ENCODE measurements at places on chromosomes 4 and X. TPM values are rescaled to one million over a fixed set of nuclear protein-coding genes. Genes with fewer than 3 reads are reported as not detected.

DNA sequence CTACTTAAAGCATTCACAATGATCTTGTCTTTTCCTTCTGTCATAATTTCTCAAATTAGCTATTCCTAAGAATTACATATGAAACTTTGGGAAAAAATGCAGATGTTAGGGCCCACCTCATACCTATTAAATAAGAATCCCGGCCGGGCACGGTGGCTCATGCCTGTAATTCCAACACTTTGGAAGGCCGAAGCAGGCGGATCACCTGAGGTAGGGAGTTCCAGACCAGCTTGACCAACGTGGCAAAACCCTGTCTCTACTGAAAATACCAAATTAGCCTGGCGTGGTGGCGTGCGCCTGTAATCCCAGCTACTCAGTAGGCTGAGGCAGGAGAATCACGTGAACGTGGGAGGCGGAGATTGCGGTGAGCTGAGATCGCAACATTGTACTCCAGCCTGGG lies 158.4 kb upstream of the TLL1 start:
- no peaks in the 10 kb centered on the region for H3K36me3 ChIP-seq
- H3K4me1 ChIP-seq, result no peaks in the 10 kb centered on the region
- H3K27me3 ChIP-seq, result no peaks in the 10 kb centered on the region
- no peak overlapping the region for H3K4me3 ChIP-seq

DNA sequence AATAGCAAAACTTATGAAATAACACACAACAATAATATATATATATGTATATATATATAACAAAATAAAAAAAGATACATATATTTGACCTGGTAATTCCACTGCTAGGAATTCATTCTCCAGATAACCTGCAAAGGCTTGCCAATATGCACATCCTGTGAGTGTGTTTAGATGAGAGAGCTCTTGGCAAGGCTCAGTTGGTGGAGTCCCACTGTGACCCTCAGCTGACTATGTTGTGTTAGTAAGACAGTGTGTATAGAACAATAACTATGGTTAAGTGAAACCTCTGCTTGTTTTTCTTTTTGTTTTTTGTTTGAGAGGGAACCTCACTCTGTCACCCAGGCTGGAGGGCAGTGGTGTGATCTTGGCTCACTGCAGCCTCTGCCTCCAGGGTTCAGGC lies 39.5 kb upstream of the RBMX start:
- no peaks in the 10 kb centered on the region for H3K27me3 ChIP-seq
- H3K27ac ChIP-seq, result no peak overlapping the region
- no peaks in the 10 kb centered on the region for H3K4me1 ChIP-seq
- H3K36me3 ChIP-seq, result no peaks in the 10 kb centered on the region
- DNase-seq, result no peak

DNA sequence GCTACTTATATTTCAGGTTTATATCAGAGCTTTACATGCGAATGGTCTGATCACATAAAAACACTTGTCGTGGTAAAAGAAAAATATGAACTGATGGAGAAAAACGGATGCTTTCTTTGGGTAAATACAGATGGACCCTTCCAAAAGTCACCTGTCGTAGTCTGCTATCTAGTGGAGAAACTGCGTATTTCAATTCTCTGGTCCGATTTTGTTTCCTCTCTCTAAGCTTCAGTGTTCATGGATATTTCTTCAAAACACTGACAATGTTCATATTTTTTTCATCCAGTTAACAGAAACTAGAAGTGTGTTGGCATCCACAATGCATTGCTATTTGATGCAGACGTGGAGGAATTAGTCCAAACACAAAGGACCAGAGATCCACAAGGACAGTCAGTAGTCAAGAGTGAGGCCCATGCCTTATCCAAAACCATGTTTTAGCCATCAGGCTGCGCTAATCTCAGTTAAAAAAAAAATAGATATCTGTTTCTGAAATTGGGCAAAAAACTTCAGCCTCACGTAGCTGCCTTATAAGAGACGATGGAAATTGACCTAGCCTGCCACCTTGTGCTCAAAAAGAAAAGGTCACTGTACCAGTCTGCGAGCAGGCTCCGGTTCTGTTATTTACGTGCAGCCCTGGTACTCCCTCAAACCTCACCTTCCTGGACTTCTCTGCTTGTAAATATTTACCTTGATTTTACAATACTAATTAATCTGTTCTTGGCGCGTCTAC lies 16.0 kb downstream of the MEPE start:
- H3K4me1 ChIP-seq, result no peaks in the 10 kb centered on the region
- no peak for DNase-seq
- no peak overlapping the region for H3K27ac ChIP-seq
- H3K4me3 ChIP-seq, result peak overlapping the region; percentile 47
- no peaks in the 10 kb centered on the region for H3K36me3 ChIP-seq

The TEX13D gene
- total RNA-seq, result not detected

DNA sequence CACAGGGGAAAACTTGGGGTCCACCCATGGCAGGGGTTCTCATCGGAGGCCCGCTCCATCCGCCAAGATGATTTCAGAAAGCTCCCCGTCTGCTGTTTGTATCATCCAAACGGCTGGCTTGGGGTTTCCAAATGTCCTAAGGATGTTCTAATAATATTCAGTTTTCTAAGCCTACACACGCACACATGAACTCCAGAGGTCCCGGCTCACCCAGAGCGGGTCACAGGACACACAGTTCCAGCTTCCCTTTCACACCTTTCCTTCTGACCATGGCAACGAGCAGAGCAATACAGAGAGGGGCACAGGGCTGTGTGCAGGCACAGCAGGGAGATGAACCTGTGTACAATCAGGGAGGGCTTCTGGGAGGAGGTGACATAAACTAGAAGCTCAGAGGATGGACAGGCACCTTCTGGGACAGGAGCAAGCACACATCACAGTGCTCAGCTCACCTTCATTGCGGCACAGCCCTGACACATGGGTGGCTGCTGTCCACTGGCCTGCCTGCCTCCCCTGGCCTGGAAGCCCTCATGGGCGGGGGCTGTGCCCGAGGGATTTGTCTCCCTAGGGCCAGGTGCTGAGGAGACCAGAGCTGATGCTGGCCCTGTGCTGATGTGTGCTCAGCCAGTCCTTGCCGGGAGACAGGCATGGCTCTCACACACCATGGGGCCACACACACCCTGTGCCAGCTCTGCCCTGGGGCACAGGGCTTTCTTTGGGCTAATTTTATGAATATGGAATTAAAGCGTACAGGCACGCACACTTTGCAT lies 44.8 kb downstream of the ABLIM2 start:
- H3K4me1 ChIP-seq, result no peaks in the 10 kb centered on the region
- H3K27ac ChIP-seq, result no peak overlapping the region
- no peaks in the 10 kb centered on the region for H3K36me3 ChIP-seq

DNA sequence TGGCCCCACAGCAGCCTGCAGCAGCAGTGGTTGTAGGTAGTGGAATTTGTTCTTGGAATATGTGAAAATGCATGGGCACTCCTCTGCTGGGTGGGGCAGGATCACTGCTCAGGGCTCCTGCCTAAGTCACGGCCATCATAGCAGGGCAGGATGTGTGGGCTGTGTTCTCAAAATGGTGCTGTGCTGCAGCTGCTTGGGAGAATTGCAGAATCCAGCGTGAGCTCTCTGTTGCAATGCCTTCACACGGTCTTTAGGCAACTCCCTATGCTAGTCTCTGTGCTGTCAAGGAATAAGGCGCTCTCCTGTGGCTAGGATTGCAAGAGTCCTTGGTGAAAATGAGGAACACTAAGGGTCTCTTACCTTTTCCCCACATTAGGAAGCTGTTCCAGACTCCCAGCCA lies 42.9 kb downstream of the F8 start:
- no peaks in the 10 kb centered on the region for H3K4me1 ChIP-seq
- H3K4me3 ChIP-seq, result no peak overlapping the region
- H3K27ac ChIP-seq, result no peak overlapping the region
- DNase-seq, result no peak

DNA sequence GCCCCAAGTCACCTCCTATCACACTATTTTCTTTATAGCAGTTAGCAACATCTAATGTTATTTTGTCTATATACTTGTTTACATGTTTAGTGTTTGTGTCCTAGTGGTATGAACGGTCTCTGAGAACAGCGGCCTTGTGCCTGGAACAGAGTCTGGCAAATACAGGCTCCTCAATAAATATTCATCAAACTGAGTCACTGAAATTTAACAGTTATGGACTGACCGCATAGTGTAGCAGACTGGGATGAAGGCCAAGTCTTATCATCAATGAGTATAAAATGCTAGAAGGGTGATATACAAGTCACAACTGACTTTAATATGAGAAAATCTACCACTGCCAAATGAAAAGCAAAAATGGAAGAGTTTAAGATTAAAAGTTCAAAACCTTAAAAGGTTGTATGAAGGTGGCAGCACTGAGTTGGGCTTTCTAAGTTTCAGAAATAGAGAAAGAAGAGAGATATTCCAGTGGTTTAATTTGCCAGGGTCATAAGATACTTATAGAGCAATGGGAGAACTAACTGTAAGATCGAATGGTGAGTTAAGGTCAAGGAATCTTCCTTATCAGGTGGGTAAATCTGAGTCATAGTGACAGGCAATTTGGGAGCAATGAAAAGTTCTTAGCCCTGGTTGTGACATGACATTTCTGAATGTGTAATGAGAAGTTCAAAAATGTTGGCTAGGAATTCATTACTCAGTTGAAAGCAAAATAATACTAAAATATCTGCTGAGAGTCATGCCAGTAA lies 34.9 kb downstream of the ELOVL6 start:
- no peak for DNase-seq
- H3K27ac ChIP-seq, result peak overlapping the region; percentile 76
- H3K4me1 ChIP-seq, result no peaks in the 10 kb centered on the region
- H3K27me3 ChIP-seq, result no peaks in the 10 kb centered on the region

The NONO gene
- 208 TPM for total RNA-seq

- no peak overlapping the region for H3K27ac ChIP-seq
- no peaks in the 10 kb centered on the region for H3K4me1 ChIP-seq
- no peaks in the 10 kb centered on the region for H3K27me3 ChIP-seq
- DNase-seq, result no peak
- no peak overlapping the region for H3K4me3 ChIP-seq
Measured at GRCh38 chr4:23956601-23957364, 66.9 kb upstream of the PPARGC1A start.

- H3K27ac ChIP-seq, result no peak overlapping the region
- no peaks in the 10 kb centered on the region for H3K27me3 ChIP-seq
- H3K36me3 ChIP-seq, result no peaks in the 10 kb centered on the region
- H3K4me3 ChIP-seq, result no peak overlapping the region
- no peaks in the 10 kb centered on the region for H3K4me1 ChIP-seq
- DNase-seq, result no peak
Measured at GRCh38 chr4:15799141-15799540, 21.0 kb downstream of the CD38 start.

GRCh38 chr4:153794006-153794405 lies 5.1 kb upstream of the SFRP2 start:
- H3K4me3 ChIP-seq, result no peak overlapping the region
- H3K4me1 ChIP-seq, result no peaks in the 10 kb centered on the region
- H3K36me3 ChIP-seq, result no peaks in the 10 kb centered on the region
- H3K27ac ChIP-seq, result no peak overlapping the region
- no peak for DNase-seq
- no peaks in the 10 kb centered on the region for H3K27me3 ChIP-seq

DNA sequence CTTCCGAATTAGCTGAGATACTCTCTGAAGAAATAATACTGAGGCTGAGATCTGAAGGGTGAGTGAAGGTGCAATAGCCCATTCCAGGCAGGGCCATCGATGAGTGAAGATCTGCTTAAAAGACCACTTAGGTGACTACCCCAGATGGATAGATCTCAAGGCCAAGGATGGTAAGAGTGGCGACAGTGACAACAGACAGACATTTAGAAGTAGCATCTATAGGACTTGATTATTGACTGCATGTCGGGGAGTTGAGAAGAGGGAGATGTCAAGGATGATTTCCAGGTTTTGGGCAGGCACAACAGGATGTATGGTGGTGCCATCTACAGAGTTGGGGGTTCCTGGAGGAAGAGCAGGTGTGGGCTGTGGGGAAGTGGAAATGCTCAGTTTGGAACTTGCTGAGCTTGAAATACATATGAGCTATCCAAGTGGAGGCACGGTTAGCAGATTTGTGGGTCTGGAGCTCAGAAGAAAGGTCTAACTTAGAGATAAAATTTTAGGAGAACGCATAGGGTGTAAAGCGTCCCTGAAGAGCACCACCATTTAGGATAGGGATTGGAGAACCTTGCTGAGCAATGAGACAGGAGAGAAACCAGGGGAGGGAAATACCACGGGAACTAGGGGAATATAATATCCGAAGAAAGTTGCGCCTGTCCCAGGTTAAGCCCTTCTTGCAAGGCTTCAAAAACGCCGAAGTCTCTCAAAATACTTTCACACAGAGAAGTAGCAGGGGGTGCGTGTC lies 688 bp downstream of the UFSP2 start:
- no peaks in the 10 kb centered on the region for H3K27me3 ChIP-seq
- H3K36me3 ChIP-seq, result no peaks in the 10 kb centered on the region
- DNase-seq, result no peak
- peak overlapping the region; percentile 73 for H3K27ac ChIP-seq
- H3K4me3 ChIP-seq, result peak overlapping the region; percentile 92
- peaks cover 3% of the 10 kb centered on the region for H3K4me1 ChIP-seq

- no peaks in the 10 kb centered on the region for H3K36me3 ChIP-seq
- H3K27ac ChIP-seq, result no peak overlapping the region
Measured at GRCh38 chr4:48538358-48538757, 48.3 kb downstream of the ZAR1 start.

- no peak overlapping the region for H3K27ac ChIP-seq
- H3K4me1 ChIP-seq, result no peaks in the 10 kb centered on the region
- H3K27me3 ChIP-seq, result no peaks in the 10 kb centered on the region
Measured at GRCh38 chrX:123223409-123223808, 39.3 kb downstream of the GRIA3 start.

The DUSP9 gene
- not detected for total RNA-seq

DNA sequence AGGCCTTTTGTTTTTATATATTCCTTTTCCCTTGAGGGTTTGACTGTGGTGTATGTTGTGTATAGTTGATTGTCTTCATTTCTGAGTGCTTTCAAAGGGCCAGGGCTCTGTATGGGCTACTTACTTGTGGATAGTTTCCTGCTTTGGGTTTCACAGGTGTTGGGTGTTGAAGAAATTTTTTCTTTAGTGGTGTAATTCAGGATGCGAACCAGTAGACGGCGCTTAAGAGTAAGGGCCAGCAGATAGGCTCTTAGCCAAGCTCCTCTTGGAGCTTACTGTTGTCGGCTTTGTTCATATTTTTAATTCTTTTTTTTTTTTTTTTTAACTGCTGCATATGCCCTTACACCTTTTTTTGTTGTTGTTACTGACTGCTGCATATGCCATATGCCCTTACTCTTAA lies 276.3 kb upstream of the GALNT7 start:
- H3K27ac ChIP-seq, result no peak overlapping the region
- DNase-seq, result no peak
- H3K36me3 ChIP-seq, result no peaks in the 10 kb centered on the region
- no peaks in the 10 kb centered on the region for H3K4me1 ChIP-seq
- H3K27me3 ChIP-seq, result no peaks in the 10 kb centered on the region
- H3K4me3 ChIP-seq, result no peak overlapping the region

The DCAF12L2 gene
- total RNA-seq, result not detected
